ENCODE measurements at places on chromosomes 2 and 18.

DNA sequence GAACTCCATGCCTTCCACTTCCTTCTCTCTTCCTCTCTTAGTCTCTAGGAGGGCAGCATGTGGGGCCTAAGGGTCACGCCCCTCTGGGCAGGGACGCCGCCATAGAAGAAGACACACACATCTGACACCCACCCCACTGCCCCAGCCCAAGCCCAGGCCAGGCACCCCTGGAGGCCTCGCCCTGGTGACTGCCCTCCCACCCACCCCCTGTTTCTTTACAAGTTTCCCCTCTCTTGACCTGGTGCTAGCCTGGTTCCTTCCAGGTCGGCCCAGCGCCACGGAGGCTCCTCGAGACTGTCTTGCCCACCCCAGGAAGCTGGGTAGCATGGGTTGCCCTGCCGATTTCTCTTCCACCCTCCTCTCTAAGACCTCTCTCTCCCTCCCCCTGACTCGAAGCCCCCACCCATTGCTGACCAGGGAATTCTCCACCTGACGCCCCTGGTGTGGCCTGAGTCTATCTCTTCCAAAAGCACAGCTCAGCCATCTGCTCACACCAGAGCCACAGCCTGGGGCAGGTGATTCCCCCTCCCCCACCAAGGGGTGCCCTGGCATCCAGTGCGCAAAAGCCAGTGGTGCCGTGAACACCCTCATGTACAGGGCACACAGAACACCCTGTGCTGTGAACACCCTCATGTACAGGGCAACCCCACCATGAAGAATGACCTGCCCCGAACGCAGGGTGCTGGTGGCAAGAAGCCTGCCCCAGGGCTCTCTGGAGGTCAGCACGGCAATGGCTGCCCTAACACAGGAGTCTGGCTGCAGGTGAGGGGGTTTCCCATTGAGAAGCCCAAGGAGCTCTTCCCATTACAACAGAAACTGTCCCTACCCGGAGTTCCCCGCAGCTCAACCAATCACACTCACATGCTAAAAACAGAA, 13.5 kb upstream of the SALL3 start:
- DNase-seq = no peak

DNA sequence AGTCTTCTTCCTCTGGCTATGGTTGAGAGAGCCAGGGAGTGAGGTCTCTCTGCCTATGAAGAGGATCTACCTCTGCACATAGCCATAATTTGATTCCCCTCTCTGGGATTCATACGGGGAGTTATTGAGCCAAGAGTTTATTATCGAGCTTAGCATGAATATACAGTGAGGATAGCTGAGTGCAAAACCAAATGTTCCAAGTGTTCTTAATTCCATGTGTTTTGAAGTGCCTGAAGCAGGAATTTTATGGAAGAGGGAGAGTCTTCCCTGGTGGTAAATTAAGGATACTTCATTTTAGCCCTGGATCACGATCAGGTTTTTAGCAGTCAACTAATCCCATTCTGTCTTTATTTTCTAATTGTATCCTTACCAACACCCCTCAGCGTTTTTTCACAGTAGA, 270.6 kb downstream of the C1D start:
- no peak for DNase-seq

GRCh38 chr2:226136739-226137138, 662.9 kb downstream of the IRS1 start:
- DNase-seq = no peak

DNA sequence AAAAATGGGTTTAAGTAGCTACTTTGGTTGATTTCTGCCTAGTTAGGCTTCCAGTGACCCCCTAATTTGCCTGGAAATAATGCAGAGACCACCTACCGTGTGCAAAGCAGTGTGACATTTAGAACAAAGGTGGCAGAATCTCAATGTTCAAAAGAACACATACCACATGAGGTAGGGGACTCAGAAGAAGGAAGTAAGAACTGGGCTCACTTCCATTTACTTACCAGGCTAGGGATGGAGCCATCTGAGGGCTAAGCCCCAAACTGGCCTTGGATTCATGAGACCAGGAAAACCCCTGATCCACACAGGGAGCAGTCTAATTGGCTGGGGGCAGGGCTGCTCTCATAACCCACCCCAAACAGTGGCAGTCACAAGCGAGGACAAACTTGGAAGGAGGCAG, 190.7 kb downstream of the NCKAP5 start:
- DNase-seq = no peak

DNA sequence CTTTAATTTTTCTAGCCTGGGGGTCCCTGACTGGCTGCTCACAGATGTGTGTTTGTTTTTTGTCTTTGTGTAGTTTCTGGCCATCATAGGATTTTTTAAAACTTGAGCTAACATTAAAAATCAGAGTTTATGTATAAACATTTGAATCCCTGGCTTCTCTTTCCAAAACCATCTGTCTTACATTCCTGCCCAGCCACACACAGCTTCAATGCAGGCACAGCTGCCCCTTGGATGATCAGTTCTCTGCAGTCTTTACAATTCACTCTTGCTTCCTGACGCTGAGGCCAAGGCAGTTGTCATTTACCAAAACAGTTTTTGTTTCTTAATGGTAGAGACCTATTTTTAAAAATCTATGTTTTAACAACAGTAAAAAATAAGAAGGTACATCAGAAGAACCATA, 169.2 kb upstream of the LRRTM1 start:
- no peak for DNase-seq

DNA sequence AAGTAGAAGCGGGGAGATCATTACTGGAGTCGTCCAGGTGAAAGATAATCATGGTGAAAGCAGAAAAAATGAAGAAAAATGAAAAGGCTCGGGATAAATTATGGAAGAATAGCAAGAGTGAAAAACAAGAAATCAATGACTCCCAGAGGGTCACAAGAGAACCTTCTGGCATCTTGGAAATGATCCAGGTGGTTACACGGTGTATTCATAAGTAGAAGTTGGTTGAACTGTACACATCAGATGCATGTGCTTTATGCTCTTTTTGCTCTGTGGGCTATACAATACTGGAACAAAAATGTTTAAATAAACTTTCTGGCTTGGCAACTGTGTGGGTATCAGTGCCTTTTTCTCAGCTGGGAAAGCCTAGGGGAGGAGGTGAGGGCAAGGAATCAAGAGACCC, 348.9 kb downstream of the RND3 start:
- DNase-seq = no peak

- DNase-seq = no peak
Observed at GRCh38 chr2:170895023-170895757, 33.9 kb upstream of the GORASP2 start.

- DNase-seq = no peak
Observed at GRCh38 chr2:202695166-202695565, 60.4 kb downstream of the FAM117B start.

- no peak for DNase-seq
Observed at GRCh38 chr2:216752855-216753505, 57.6 kb upstream of the IGFBP5 start.

GRCh38 chr2:121244616-121245015, 40.4 kb downstream of the TFCP2L1 start:
- DNase-seq = no peak

- no peak for DNase-seq
Observed at GRCh38 chr2:17822445-17823117, 6.3 kb downstream of the MSGN1 start.

GRCh38 chr18:40159141-40160017, 1795.7 kb upstream of the PIK3C3 start:
- DNase-seq = no peak

- DNase-seq = no peak
Observed at GRCh38 chr18:9740071-9740470, 32.0 kb downstream of the RAB31 start.

GRCh38 chr18:35964319-35964718, 8.2 kb upstream of the RMP24 start:
- DNase-seq = no peak

- DNase-seq = no peak
Observed at GRCh38 chr2:206721256-206721920, 3.2 kb upstream of the DYTN start.

GRCh38 chr18:32460171-32460731, 10.4 kb downstream of the GAREM1 start:
- DNase-seq = no peak

GRCh38 chr2:73266061-73266901, 18.0 kb downstream of the FBXO41 start:
- no peak for DNase-seq

GRCh38 chr2:38417745-38418689, 40.9 kb upstream of the ATL2 start:
- DNase-seq = no peak

DNA sequence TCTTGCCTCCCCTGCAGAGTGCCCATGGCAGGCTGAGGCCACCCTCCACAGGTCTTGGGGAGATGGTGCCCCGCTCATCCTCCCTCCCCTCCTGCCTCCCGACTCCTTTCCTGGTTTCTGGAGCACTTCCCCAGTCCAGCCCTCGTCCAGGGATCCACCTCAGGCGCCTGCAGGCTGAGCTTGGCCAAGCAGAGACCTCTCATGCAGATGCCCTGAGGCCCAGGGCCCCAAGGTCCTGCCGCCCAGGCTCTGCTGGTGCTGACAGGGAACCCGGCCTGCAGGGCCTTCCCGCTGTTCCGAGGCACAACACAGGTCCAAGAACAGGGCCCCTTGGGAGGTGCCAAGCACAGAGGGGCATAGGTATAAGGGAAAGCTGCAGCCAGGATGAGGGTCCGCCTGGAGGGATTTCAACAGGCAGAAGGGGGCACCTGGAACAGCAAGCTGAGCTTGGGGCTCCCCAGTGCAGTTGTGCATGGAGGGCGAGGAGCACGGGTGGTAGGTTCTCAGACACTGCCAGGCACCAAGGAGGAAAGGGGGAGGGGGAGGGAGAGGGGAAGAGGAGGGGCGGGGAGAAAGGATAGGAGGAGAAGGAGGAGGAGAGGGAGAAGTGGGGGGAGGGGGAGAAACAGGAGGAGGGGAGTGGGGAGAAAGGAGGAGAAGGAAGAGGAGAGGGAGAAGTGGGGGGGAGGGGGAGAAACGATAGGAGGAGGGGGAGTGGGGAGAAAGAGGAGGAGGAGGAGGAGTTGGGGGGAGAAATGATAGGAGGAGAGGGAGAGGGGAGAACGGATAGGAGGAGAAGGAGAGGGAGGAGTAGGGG, 1.2 kb upstream of the ANO7 start:
- DNase-seq = no peak

GRCh38 chr18:5582849-5583681, 39.3 kb upstream of the EPB41L3 start:
- no peak for DNase-seq

DNA sequence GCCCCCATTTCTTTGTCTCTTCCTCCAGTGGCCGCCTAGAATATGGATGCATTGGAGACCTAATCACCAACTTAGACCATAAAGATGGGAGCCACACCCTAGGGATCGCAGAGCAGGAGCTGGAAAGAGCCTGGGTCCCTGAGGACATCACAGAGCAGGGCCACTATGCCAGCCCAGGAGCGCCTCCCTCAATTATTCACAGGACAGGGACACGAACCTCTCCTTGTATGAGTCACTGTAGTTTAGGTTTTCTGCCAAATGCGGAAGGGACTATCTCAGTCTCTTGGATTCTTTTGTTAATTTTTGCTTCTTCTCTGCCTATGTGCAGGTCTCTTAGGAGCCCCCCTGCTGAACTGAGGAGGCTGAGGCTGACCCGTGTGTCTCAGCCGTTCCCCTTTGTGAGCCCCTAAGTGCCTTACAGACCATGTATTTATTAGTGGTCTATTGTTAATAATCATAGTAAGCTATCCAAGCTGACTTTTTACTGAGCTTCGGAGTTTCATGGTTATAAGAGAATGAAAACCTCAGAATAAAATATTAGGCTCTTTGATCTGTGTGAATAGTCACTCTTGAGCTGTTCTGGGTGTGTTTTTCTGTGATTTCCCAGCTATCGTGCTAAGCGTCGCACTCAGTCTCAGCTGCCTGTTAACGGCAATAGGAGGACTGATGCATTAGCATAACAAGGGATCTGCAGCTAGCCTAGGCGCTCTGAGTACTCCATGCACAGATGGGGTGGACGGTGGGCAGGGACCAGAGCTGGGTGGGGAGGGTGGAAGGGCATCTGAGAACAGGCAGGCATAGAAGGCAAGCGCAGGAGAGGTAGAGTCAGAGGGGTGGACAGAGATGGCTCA, 12.7 kb upstream of the PTPN4 start:
- DNase-seq = no peak

DNA sequence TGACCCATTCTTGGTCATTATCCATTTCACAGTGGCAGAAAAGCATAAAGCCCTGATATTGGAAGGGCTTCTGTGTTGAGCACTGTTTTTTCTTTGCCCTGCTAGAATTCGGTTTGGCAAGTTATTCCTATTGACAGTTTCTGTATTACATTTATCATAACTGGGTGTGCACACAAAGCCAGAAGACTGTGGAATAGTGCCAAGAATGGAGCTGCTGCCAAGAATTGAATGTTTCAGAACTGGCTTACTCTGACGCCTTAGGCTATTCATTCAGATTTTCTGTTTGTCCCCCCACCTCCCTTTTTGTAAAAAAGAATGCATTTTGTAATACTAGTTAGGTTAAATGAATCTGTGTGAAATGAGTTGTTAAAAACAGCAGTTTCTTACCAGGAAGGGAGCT, 12.7 kb downstream of the KDM3A start:
- no peak for DNase-seq

- no peak for DNase-seq
Observed at GRCh38 chr2:157557770-157558169, 70.9 kb downstream of the ACVR1C start.

DNA sequence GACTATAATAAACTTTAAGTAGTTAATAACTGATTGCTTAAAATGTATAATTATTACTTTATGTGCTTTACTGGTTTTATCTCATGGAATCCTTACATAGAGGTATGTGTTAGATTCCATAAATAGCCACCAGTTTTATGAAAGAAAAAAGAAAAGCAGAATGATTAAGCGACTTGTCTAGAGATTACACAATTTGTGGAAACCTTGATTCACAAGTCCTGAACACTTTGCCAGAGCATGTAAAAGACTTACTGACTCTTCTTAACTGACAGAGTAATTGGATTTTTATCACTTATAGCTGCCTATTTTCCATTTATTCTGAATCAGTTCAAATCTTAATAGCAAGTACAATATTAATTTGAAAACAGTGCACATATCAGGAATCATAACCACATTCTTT, 448.7 kb upstream of the NETO1 start:
- no peak for DNase-seq

- no peak for DNase-seq
Observed at GRCh38 chr2:234796045-234796591, 155.7 kb upstream of the SH3BP4 start.

DNA sequence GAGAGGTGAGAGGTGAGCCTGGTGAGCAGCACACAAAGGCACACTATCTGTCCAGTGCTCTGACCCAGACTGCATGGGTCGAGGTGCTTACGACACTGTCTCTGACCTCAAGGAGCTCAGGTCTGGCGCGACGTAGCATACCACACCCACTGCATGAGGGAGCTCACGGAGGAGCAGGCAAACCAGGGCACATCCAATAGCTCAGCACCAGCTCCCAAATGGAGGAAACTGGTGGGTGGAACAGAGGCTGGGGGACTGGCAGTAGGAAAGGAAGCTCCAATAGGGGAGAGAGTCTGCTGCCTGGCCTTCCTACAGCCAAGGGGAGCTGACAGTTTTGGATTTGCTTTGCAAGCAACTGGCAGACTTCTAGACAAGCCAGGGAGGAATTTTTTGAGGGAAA, 36.3 kb downstream of the CELF4 start:
- no peak for DNase-seq

DNA sequence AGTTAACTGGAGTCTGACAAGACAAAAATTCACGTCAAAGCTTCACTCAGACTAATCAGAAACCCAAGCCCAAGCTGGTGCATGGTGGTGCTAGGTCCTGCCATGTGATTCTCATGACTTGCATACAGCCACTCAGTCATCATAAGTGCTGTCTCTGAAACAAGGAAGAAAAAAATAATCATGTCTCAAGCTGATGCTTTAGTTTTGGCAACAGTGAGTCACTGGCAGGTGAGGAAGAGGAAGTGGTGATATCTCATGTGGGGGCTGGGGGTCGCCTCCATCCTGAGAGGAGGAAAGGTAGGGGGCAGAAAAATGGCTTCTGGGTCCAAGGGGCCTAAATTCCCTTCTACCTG, 136.3 kb downstream of the TMEM163 start:
- DNase-seq = no peak

All from activated T-helper 1 cell treated with anti-CD3 and anti-CD28 coated beads, Interleukin-2, amount 50 U/mL, for 16 hours (primary cell).